IMR-90 (cell line): ENCODE measurements at places on chromosomes 1 and 21. TPM values are rescaled to one million over a fixed set of nuclear protein-coding genes. Genes with fewer than 3 reads are reported as not detected.

Gene PROK1
- total RNA-seq = not detected in 2 replicates

Gene IGSF3
- under 0.01 TPM in 2 replicates for total RNA-seq

Gene MPL
- total RNA-seq = not detected in 2 replicates

Gene HCN3
- 0.36 and 0.83 TPM in 2 replicates for total RNA-seq

Gene ASCL5
- total RNA-seq = not detected in 2 replicates

Gene LCE6A
- not detected in 2 replicates for total RNA-seq

Gene GPR25
- not detected in 2 replicates for total RNA-seq

Gene CD2
- total RNA-seq = not detected in 2 replicates

Gene GSTM5
- 0.28 and 0.36 TPM in 2 replicates for total RNA-seq

Gene SOX13
- 0.54 and 0.56 TPM in 2 replicates for total RNA-seq

Gene GJA9
- total RNA-seq = not detected in 2 replicates

Gene OR10K1
- not detected in 2 replicates for total RNA-seq

Gene ZBTB8B
- total RNA-seq = not detected in 2 replicates

Gene PRDM16
- total RNA-seq = not detected in 2 replicates

Gene TNNI3K
- total RNA-seq = 0.28 and 0.90 TPM in 2 replicates

Gene HEATR1
- 53.8 and 61.1 TPM in 2 replicates for total RNA-seq

Gene C1orf210
- total RNA-seq = not detected in 2 replicates
